Endothelial cell of coronary artery (primary cell): ENCODE measurements at places on chromosomes 3 and 15. TPM values are rescaled to one million over a fixed set of nuclear protein-coding genes. Genes with fewer than 3 reads are reported as not detected.

PRRT3 gene
- 0.72 and 0.94 TPM in 2 replicates for total RNA-seq

SMCO1 gene
- total RNA-seq: not detected in 2 replicates

ZBTB20 gene
- total RNA-seq: 6.5 and 11.1 TPM in 2 replicates

ARRDC4 gene
- 0.45 and 2.4 TPM in 2 replicates for total RNA-seq

DUOXA2 gene
- total RNA-seq: not detected in 2 replicates

PPP2R3A gene
- total RNA-seq: 5.8 and 6.7 TPM in 2 replicates

CLDN11 gene
- total RNA-seq: 1.3 and 277 TPM in 2 replicates
